ENCODE measurements at places on chromosomes 3 and 15. TPM values are rescaled to one million over a fixed set of nuclear protein-coding genes. Genes with fewer than 3 reads are reported as not detected.

Gene ITIH1
- polyA plus RNA-seq, result 0.56 TPM

- DNase-seq, result no peak
These were observed 43.1 kb upstream of the NMD3 start for GRCh38 chr3:161177991-161178390.

DNA sequence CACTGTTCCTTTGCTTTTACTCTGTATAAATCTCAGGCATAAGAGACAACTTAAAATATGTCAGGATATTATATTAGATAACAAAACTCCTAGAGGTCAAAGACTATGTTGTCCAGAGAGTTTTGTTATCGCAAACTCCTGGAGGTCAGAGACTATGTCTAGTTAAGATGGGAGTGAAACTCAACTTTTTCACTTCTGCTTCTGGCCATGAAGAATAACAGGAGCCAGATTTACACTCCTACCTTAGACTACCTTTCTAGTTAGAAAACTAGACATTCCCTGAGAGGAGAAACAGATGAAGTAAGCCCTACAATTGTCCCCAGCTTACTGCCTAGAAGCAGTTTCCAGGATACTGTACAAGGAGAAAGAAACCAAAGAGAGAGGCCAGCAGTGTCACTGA, 255.4 kb upstream of the UBE2E1 start:
- DNase-seq, result no peak

Gene FBLN2
- polyA plus RNA-seq, result 30.8 TPM

- DNase-seq, result no peak
These were observed 16.6 kb upstream of the AGTR1 start for GRCh38 chr3:148681080-148681479.

GRCh38 chr15:70308011-70308734, 210.5 kb upstream of the TLE3 start:
- no peak for DNase-seq

GRCh38 chr3:66486202-66486601, 14.6 kb downstream of the LRIG1 start:
- DNase-seq, result no peak

Gene PPM1L
- polyA plus RNA-seq, result 9.2 TPM

Gene POC1A
- polyA plus RNA-seq, result 7.9 TPM

Gene CPN2
- 0.50 TPM for polyA plus RNA-seq

- no peak for DNase-seq
These were observed 95.9 kb downstream of the ADAMTS17 start for GRCh38 chr15:100245855-100246254.

DNA sequence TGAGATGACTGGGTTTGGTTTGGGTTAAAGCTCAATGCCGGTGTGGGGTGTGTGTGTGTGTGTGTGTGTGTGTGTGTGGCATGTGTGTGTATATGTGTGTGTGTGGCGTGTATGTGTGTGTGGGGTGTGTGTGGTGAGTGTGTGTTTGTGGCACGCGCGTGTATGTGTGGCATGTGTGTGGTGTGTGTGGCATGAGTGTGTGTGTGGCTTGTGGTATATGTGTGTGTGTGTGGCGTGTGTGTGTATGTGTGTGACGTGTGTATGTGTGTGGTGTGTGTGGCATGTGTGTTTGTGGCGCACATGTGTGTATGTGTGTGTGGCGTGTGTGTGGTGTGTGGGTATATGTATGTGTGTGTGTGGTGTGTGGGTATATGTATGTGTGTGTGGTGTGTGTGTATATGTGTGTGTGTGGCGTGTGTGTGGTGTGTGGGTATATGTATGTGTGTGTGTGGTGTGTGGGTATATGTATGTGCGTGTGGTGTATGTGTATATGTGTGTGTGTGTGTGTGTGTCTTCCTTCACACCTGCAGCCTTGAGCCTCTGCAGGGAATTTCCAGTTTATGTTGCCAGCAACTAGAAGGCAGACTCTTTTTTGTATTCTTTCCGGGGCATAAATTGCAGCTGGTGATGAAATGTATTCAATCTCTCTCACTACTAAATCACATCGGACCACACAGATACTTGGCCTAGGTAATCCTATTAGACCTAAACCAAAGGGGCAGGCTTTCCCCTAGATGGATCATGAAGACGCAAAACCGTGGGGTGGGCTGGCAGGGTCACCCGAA, 34.8 kb downstream of the CHRD start:
- DNase-seq, result no peak

DNA sequence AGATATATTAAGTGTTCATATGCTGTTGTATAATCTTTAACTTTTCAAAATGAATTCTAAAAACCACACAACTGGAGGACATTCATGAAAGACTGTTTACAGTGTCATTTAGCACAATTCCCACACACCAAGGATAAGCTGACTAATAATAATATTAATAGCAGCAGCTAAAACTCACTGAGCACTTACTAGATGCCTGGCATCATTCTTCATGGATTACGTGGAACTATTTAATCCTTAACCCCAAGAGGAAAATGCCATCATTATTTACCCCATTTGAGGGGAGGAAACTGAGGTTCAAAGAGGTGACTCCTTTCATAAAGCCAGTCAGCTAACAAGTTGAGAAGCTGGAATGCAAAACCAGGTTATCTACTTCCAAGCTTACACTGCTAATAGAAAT, 77.0 kb downstream of the TMEM108 start:
- DNase-seq, result no peak

Gene POTEB2
- polyA plus RNA-seq, result not detected

- DNase-seq, result no peak
These were observed 1274.4 kb downstream of the ROBO2 start for GRCh38 chr3:78314327-78314726.

Gene SLC51B
- 10.8 TPM for polyA plus RNA-seq

Gene ACKR4
- polyA plus RNA-seq, result 1.8 TPM

Gene CLCN2
- 10.2 TPM for polyA plus RNA-seq

Gene ALDH1A3
- polyA plus RNA-seq, result 5.7 TPM

DNA sequence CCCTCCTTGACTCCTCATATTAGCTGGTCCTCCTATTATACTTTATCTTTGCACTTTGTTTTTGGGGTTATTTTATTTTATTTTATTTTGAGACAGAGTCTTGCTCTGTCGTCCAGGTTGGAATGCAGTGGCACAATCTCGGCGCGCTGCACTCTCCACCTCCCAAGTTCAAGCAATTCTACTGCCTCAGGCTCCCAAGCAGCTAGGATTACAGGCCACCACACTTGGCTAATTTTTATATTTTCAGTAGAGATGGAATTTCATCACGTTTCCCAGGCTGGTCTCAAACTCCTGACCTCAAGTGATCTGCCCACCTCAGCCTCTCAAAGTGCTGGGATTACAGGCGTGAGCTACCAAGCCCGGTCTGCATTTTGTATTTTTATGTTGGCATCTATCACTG, 126.7 kb downstream of the FOXB1 start:
- DNase-seq, result no peak

Gene PLA2G4D
- polyA plus RNA-seq, result 0.09 TPM

- DNase-seq, result no peak
These were observed 33.9 kb downstream of the NXPE3 start for GRCh38 chr3:101812895-101813294.

Gene ACTR8
- 33.9 TPM for polyA plus RNA-seq

Gene CYP1A2
- polyA plus RNA-seq, result 0.19 TPM

DNA sequence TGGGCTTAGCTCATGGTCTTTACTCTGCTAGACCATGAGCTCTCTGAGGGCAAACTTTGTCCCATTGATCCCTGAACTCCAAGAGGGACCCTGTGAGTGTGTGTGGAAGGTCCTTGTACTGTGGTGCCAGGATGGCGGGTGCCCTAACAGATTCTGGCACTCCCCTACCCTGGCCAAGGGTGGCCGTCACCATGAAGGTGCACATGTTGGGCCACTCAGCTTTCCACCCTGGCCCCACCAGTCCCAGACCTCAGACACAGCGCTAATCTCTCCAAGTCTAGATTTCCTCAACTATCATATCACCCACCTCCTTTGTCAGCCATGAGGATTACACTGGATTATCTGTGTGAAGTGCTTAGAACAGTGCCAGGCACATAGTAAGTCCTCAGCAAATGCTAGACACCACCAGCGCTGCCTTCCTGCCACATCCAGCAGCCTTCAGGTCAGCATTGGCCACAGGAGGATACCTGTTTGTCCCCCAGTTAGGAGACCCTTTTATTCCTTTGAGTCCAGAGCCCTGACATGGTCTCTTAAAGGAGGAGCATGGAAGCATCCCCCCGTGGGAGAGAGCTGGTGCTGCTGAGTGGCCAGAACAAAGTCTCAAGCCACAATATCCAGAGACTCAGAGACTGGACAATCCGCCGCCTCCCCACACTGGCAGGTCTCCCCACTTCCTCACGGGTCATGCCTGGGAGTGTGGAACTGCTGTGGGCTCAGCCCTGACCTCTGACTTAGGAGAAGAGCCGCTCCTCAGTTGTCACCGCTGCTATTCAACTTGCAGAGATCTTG, 44.5 kb upstream of the SLCO2A1 start:
- DNase-seq, result no peak

- no peak for DNase-seq
These were observed 64.5 kb downstream of the PGPEP1L start for GRCh38 chr15:98943051-98943508.

GRCh38 chr15:70486451-70487386, 276.6 kb downstream of the UACA start:
- no peak for DNase-seq

Gene PLS1
- polyA plus RNA-seq, result 26.0 TPM

GRCh38 chr3:195868866-195869412, 39.4 kb downstream of the TNK2 start:
- DNase-seq, result no peak

- DNase-seq, result no peak
These were observed 21.0 kb downstream of the MELTF start for GRCh38 chr3:197008436-197009209.

- no peak for DNase-seq
These were observed 25.1 kb upstream of the KCNMB3 start for GRCh38 chr3:179276001-179276400.

Gene CEP70
- 34.0 TPM for polyA plus RNA-seq

- DNase-seq, result no peak
These were observed at the start of gene FGF7 for GRCh38 chr15:49423021-49423420. TSS of gene FGF7 (plus strand) at chr15:49423242. CDS start at chr15:49424298, 1,056 bp downstream.

Gene APOD
- polyA plus RNA-seq, result 13.7 TPM

All from right renal pelvis (tissue), 4 donors.